GM23248 (cell line): ENCODE measurements at places on chromosomes 3 and 15. TPM values are rescaled to one million over a fixed set of nuclear protein-coding genes. Genes with fewer than 3 reads are reported as not detected.

- no peak for DNase-seq
These were observed 8.7 kb upstream of the WNT7A start for GRCh38 chr3:13888576-13888975.

GRCh38 chr3:158103081-158103886 lies 2.9 kb downstream of the SHOX2 start:
- DNase-seq, result peak; percentile 81

DNA sequence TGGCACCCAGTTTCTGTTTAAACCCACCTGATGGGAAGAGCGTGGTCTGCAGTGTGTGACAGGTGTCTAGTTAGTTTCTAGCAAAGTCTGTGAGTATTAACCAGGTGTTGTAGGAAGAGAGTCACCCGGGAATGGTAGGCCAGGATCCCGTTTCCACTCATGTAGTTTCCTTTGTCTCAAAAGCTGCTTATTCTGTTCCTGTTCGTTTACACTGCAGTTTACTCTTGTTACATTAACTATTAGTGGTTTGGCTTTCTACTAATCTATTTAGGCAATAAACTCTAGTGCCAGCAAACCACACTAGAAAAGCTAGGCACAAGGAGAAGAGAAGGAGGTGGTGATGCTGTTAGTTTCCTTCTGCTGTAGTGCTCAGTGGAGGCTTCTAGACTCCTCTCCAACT lies 32.7 kb downstream of the WDR76 start:
- DNase-seq, result no peak

DNA sequence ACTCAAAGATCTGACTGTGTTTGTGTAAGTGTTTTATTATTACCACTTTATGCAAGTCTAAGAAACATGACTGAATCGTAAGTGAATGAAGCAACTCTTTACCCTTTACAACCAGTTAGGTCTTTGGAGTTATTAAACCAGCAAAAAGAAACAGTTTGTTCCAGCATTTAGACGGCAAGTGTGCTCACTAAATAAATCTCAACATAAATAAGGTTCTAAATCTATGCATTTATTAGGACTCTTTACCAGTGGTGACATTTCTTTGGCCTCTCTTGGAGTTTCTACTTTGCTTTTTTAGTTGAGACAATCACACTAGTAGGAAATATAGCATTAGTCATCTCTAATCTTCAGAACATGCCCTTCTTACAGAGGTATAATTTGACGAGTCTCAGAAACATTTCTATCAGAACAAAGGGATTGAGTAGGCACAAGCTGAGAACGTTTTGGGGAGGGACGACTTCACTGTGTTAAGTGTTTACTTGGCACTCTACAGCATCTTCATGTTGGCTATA lies 739.9 kb upstream of the NR2F2 start:
- DNase-seq, result peak; percentile 9

The BFSP2 gene
- not detected in 2 replicates for total RNA-seq

The MYH15 gene
- total RNA-seq, result 0.11 TPM in 1 of 2 replicates, not detected in the other

GRCh38 chr3:73808862-73809509 lies 184.2 kb upstream of the PDZRN3 start:
- no peak for DNase-seq

GRCh38 chr3:138513090-138513843 lies 78.9 kb downstream of the ESYT3 start:
- no peak for DNase-seq

DNA sequence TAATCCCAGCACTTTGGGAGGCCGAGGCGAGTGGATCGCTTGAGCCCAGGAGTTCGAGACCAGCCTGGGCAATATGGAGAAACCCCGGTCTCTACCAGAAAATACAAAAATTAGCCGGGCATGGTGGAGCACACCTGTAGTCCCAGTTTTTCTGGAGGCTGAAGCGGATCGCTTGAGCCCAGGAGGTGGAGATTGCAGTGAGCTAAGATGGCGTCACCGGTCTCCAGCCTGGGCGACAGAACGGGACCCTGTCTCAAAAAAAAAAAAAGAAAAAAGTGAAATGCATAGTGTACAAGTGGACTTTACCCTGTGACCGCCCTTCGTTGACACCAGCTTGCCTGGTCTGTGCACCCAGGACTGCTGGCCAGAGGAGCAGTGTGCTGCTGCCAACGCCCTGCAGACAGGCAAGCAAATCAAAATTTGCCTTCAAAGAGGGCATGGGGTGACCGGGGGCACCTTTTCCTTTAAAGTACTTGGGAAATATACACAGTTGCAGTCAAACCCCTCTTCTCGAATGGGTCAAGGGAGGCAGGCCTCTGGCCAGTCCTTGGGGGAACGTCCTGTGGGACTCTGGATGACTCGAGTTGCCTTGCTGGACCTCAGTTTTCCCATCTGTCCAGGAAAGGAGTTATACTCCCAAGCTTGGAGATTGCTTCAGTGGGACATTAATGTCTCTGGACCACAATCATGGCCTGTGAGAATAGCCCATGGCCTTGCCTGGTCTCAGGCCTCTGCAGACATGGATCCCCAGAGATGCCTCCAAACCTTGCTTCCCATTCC lies 1.0 kb downstream of the XYLB start:
- DNase-seq, result no peak

DNA sequence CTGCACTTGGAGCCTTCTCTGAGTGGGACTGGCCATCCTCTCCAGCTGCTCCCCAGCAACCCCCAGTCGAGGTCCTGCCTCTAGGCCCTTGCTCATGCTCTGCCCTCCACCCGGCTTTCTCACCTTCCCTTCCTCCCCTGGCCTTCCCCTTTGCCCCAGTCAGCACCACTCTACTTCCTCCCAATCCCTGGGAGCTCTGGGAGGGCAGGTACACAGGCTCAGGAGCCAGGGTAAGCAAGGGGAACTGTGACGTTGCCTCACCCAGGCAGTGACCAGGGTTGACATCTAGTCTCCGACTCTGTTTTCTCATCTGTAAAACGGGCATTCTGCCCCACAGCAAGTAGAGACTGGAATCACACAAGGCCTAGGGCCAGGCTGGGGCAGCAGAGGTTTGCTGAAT lies 66.6 kb upstream of the TMEM115 start:
- DNase-seq, result no peak

The AGBL1 gene
- total RNA-seq, result not detected in 2 replicates

DNA sequence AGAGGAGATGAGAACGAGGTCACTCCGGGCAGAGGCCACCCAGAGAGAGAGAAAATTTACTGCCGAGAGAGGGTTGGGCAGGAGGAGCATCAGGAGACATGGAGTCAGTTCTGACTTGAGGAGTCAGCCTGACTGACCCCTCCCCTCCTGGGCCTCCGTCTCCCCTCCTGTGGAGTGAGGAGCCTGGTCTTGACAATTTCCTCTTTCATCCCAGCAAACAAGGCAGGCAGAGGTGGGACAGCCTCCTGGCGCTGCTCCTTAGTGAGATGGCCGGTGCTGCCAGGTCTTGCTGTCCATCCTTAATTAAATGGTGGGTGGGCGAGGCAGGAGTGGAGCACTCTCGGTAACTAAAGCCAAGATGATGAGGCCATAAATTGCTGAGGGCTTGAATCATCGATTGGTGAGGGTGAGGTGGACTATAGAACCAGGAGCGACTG lies 60.6 kb downstream of the CYP11A1 start:
- peak; percentile 15 for DNase-seq

- DNase-seq, result no peak
These were observed 923.6 kb downstream of the TUSC7 start for GRCh38 chr3:117633207-117633606.

GRCh38 chr15:41557673-41558399 lies 1.2 kb upstream of the TYRO3 start:
- peak; percentile 80 for DNase-seq

- no peak for DNase-seq
These were observed 1197.3 kb downstream of the ROBO1 start for GRCh38 chr3:78570496-78570895.

The OXTR gene
- total RNA-seq, result 269 and 340 TPM in 2 replicates

The PAQR5 gene
- 3.8 and 4.6 TPM in 2 replicates for total RNA-seq

DNA sequence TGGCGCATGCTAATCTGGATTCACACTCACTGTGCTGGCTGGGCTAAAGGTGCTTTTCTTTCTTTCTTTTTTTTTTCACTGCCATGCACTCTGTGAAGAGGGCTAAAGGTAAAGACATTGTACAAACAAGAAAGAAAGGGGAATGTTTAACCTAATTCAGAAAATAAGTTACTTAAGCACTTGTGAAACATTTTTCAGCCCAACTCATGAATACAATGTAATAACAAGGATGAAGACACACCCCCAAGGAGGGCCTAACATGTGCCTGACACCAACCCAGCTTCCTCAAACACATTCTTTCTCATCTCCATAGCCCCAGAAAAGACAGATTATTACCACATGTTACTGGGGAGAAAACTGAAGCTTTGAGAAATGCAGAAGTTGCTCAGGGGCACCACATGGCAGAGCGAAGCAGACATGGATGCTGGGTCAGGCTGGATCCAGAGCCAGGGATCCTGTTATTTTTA lies 5.7 kb downstream of the STIMATE start:
- DNase-seq, result peak; percentile 84

DNA sequence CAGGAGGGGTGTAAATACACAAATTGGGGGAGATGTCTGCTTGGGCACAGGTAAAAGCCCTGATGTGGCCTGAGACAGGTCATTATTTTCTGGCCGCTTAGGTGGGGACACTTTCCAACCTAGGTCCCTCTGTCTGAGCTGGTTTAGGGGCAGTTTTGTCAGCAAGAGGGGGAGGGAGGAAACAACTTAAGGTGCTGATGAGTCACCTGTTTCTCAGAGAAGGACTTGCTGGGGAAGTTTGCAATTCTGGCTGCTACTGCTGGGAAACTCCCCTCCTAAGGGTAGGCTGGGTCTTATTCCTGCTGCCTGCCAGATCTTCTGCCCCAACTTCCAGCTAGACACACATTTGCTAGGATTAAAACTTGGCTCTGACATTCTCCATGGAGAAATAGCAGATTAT lies 4.8 kb upstream of the RHOV start:
- DNase-seq, result peak; percentile 66

DNA sequence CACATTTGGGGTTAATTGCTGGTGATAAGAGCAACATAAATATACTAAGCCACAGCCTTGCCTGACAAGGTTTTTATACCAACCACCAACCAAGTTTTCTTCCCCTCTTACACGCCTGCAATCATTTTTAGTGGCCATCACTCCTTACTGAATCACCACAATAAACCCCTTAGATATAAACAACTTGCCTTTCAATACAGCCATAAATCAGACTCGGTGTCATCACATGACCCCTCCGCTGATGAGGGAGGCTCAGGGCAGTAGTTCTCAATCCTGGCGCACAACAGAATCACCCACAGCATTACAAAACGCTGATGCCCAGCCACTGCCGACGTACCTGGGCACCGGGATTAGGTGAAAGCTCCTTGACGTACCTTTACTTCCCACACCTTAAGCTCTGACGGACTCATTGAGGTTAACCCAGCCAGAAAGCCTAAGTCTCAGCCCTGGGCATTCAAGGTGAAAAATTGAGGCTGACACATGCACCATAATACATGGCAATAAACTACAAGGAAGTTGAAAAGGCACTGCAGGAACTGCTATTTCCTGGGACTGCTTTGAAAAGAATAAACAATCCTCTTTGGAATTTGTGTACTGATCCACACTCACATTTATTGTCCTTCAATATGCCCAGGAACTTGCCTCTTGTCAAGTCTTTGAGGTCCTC lies 17.1 kb downstream of the ADCY5 start:
- DNase-seq, result no peak

GRCh38 chr3:62374341-62375218 lies 1.2 kb upstream of the FEZF2 start:
- peak; percentile 69 for DNase-seq

- no peak for DNase-seq
These were observed 279.3 kb downstream of the FOXP1 start for GRCh38 chr3:71304247-71304646.

GRCh38 chr3:106161246-106161645 lies 292.4 kb upstream of the CBLB start:
- no peak for DNase-seq

- DNase-seq, result peak; percentile 70
These were observed 227.7 kb downstream of the ADAMTS17 start for GRCh38 chr15:100114100-100114499.

The MAGEL2 gene
- 0.22 TPM in 1 of 2 replicates, not detected in the other for total RNA-seq

GRCh38 chr3:147393943-147394883 lies 12.1 kb downstream of the ZIC4 start:
- peak; percentile 78 for DNase-seq

The TUSC7 gene
- not detected in 2 replicates for total RNA-seq

GRCh38 chr15:90870354-90871138 lies 2.2 kb downstream of the FURIN start:
- peak; percentile 51 for DNase-seq

The ALG1L2 gene
- total RNA-seq, result not detected in 2 replicates

The CPNE9 gene
- total RNA-seq, result not detected in 2 replicates

DNA sequence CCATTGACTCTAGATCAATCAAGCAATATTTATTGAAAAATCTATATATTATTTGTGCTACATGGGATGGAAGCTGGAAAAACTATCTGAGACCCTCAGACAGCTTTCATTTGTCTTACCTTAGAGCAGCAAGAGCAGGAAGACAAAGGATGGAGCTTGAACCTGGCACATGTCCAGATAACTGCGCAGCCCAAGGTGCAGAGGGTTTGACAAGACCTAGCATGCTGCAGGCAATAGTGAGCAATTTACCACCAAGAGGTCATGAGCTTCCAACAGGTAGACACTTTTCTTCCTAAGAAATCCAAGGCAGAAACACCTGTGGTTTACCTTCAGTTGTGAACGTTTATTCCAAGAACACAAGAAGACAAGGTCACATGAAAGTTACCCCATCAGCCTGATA lies 214.7 kb upstream of the NECTIN3 start:
- DNase-seq, result no peak

DNA sequence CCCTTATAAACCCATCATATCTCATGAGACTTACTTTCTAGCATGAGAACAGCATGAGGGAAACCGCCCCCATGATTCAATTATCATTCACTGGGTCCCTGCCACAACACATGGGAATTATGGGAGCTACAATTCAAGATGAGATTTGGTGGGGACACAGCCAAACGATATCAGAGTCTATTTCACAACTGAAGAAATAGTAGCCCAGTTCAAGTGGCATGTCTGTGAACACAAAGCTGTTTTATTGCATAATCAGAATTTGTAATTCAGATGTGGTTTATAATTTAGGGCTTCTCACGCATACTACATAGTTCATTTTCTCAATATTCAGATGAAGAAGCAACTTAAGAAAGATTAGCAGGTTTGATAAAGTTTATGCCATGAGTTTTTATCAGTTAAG lies 1188.0 kb upstream of the ALCAM start:
- DNase-seq, result peak; percentile 14

DNA sequence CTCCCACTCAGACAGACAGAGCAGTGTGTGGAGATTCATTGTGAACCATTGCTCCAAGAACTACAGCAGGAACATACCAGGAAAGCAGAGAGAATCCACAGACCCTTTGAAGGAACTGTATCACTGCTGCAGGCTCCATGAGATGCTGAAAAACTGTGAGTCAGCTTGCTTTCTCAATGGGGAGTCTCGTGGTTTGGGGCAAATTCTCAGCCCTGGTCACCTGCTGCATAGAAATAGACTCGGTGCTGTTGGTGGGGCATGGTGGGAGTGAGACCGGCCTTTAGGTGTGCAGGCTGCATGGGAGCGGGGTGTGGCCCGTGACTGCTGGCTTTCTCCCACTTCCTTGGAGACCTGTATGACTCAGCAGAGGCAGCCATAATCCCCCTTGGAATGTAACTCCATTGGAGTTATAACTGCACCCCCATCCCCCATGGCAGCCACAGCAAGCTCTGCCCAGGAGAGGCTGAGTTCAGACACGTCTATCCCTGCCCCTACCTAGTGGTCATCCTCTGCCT lies 35.6 kb downstream of the ALCAM start:
- peak; percentile 31 for DNase-seq
